ENCODE measurements at places on chromosomes 7 and 10.

GRCh38 chr7:151572136-151572535 lies 52.4 kb upstream of the RHEB start:
- no peak for DNase-seq

GRCh38 chr10:133378251-133379096 lies 588 bp upstream of the PAOX start:
- no peak for DNase-seq

DNA sequence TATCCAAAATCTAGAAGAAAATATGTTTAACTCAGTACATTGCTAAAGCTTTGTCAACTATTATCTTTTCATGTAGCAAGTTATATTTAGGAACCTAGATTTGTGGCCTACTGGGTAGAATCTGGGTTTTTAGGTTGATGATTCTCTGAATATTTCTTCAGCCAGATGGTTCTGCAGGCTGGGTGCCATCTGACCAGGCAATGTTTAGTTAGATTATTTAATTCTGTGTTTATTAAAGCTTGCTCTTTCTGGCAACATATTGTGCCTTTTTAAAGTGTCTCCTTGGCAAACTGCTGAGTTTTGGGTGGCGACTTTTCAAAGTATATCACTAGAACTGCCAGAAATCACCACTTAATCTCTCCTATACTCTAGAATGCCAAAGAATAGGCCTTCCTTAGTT lies 114.1 kb downstream of the LHFPL3 start:
- DNase-seq, result no peak

- DNase-seq, result no peak
These were observed 170.2 kb downstream of the ADARB2 start for GRCh38 chr10:1567152-1567551.

DNA sequence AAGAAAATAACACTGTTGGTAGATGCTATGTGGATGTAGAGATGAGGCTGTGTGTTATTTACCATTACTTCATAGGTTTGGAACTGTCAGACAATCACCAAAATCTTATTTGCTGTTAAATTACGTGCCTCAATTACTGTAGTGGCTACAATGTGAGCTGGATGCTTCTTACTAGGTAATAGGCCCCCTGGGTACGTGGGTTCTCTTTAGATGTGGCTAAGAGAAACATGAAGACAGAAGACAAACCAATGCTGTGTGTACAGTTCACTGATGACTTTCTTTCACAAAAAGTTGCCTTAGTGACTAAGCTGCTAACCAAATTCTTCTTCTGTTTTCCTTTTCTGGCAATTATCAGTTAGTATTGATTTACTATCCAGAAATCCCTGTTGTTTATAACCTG lies 144.6 kb downstream of the SEMA3E start:
- no peak for DNase-seq

DNA sequence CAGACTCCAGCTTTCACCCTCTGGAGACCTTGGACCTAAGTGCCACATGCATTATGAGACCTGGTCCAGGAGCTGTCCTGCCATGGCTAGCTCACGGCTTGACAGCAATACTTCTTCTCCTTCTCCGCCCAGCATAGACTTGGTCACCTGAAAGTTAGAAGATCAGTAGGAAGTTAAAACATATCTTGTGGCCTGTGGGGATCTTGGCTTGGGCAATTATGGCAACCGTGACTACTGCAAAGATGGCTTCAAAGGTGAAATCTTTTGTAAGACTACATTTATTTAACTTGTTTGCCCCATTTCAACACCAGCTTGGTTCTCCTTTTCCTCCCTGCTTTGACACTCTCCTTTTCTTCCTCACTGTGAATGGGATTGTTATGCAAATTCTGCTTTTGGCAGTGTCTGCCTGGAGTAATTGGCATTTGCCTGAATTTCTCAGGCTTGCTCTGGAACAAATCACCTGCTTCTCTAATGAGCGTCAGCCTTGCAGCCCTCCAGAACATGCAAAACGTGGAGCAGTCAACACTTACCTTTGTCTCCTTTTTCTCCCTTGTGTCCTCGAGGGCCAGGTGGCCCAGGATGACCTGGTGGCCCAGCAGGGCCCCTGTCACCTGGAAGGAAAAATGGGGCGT lies 53.4 kb downstream of the COL17A1 start:
- DNase-seq, result no peak

All from stimulated activated CD8-positive, alpha-beta memory T cell treated with anti-CD3 and anti-CD28 coated beads, Interleukin-7, amount 100 ng/mL, for 48 hours (primary cell).